ENCODE measurements at places on chromosomes 4 and X.

- DNase-seq, result no peak
These were observed 23.3 kb downstream of the ARHGAP24 start for GRCh38 chr4:85498068-85498733.

- DNase-seq, result no peak
These were observed 70.8 kb upstream of the IL15 start for GRCh38 chr4:141565379-141566089.

DNA sequence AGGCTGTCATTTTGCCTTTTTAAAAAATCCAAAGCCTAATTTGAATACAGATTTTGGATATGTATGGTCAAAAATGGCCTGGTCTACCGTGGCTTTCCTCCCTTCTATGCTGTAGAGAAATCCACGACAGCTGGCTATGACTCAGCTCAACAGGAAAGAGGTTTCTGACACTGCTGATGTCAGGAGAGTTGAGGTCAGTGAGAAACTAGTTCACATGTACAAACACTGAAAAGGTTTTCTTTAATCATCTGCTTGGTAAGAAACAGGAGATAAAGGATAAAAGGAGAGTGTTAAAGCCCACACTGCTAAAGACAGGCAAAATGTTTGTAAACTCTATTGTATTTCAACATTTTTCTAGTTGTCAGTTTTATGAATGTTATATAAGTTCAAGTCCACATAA is 113.9 kb downstream of the NYX start:
- peak; percentile 9 for DNase-seq

DNA sequence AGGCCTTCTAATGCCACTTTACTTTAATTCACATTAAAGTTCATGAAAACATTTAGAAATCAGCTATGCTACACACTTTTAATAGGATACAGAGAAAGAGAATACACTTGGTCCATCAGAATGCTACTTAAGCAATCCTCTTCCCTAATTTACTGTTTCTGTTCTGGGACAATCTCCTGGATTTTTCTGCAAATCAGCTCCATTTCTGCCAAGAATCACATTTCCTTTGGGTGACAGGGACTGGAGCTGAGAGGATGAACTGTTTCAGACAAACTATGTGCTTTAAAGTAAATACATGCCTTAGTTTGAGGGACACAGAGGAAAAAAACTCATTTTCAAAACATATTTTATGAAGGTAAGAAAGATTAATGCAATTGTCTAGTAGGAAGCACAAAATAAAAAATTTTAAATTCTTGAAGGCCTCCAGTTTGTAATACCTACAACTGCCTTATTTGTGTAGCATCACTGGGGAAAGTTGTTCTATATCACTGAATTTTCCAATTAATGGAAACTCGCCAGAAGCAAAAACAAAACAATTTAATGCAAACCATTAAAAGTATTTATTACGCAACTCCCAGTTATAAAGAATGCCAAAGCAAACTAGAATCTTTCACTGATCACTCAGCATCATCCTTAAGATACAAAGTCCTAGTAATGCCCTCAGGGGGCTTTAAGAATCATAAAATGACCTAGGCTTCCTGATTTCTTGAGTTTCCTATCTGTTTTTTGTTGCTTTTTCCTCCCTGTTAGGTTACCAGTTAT is 36.3 kb downstream of the BCLAF3 start:
- DNase-seq, result no peak

DNA sequence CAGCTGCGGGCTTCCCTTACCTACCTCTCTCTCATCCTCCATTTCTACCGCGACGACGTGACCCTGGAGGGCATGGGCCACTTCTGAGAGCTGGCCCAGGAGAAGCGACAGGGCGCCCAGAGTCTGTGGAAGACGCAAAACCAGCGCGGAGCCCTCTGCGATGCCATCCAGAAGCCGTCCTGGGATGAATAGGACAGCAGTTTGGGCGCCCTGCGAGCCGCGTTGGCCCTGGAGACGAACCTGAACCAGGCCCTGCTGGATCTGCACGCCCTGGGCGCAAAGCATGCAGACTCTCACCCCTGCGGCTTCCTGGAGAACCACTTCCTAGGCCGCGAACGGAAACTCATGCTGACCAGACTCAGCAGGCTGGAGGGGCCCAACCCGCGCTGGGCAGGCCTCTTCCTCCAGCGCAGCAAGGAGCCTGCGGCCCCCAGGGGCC is 52.7 kb upstream of the TMPRSS11F start:
- no peak for DNase-seq

- no peak for DNase-seq
These were observed 294.8 kb downstream of the TENM3 start for GRCh38 chr4:182538031-182538430.

DNA sequence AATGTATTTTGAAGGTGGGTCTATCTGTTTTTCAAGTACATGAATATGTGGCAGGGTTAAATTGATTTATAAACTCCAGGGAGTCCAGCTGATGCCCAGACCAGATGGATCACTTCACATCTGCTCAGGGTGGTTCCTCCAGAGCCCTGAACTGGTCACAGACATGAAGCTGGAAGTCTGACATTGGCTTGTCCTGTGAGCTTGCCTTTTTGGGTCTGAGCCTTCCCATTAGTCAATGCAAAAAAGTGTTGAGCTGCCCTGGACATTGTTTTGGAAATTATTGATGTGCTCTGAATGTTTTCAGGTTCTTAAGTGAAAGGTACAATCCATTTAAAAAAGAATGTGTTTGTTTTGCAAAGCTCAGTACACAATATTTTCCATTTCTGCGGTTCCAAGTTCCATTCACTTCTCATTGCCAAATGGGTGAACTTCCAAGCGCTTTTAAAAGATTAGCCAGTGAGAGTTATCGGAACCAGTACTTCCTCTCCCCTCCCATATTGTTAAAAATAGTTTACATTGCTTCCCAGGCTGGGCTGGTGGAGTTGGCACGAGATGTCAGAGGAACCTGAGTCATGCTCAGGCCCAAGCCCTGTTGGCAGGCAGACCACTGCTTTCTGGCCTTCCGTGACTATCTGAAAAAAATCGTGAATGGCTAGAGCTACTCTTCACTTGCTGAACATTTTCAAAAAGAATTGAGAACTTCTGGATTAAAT is 52.1 kb downstream of the PDGFRA start:
- no peak for DNase-seq

DNA sequence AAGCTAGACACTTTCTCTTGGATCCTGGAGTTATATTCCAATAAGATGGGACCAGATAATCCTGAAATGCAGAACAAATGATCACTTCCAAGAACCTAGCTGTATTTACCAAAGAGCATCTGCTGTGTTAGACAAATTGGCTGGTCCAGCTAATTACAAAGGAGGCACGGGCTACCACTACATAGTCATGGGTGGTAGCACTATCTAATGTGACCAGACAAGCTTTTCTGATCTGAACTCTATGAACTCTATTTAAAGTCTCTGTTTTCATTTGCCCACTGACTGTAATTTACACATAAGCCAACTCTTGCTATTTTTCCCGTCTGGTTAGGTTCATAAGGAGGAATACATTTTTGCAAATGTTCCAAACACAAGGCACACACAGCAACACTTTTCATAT is 34.6 kb downstream of the LNX1 start:
- no peak for DNase-seq

DNA sequence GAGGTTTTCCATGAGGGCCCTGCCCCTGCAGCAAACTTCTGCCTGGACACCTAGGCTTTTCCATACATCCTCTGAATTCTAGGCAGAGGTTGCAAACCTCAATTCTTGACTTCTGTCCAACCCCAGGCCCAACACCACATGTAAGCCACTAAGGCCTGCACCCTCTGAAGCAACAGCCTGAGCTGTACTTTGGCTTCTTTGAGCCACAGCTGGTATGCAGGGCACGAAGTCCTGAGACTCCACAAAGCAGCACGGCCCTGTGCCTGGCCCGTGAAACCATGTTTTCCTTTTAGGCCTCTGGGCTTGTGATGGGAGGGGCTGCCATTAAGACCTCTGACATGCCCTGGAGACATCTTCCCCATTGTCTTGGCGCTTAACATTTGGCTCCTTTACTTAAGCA is 728.4 kb upstream of the FTHL17 start:
- no peak for DNase-seq

GRCh38 chrX:80876877-80877276 is 67.2 kb upstream of the BRWD3 start:
- DNase-seq, result no peak

GRCh38 chr4:170089668-170090351 is at the start of gene AADAT:
Gene AADAT, minus strand, starts transcription at chr4:170089956. Its CDS starts 266 bp downstream, at chr4:170089690.
- no peak for DNase-seq

GRCh38 chr4:56118055-56118454 is 169.3 kb downstream of the CEP135 start:
- DNase-seq, result no peak

- no peak for DNase-seq
These were observed 460.6 kb downstream of the IDS start for GRCh38 chrX:149044471-149044870.

DNA sequence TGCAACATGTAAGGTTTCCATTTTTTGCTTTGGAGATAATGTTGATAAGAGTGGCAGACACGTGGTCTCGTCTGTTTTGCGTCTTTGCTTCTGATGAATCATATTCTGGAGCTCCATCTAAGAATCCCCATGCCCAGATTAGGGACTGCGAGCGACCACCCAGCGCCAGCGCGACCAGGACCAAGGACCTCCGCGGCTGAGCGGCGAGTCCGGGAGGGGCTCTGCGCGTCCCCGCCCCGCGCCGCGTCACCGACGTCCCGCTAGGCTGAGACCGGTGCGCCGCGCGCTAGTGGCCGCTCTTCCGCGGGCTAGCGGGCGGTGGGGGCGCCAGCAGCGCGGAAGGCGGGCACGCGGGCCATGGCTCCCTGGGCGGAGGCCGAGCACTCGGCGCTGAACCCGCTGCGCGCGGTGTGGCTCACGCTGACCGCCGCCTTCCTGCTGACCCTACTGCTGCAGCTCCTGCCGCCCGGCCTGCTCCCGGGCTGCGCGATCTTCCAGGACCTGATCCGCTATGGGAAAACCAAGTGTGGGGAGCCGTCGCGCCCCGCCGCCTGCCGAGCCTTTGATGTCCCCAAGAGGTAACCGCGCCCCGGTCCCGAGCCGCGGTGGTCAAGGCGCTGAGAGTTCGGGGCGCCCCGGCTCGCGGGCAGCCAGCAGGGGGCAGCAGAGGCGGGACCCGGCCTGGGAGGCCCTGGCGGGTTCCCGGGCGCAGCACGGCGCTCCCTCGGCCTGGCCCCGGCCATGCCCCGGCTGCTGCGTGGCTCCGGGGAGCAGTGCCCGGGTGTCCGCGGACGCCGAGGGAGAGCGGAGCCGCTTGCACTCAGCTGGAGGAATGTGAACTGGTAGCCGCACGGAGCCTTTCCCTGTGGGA is at the start of gene SRD5A3:
TSS of gene SRD5A3 (plus strand) at position 263 of the 871 bp plus-strand sequence. CDS start at position 358, 95 bp downstream.
- peak; percentile 67 for DNase-seq

- no peak for DNase-seq
These were observed 2.4 kb downstream of the CXCR3 start for GRCh38 chrX:71615954-71616353.

DNA sequence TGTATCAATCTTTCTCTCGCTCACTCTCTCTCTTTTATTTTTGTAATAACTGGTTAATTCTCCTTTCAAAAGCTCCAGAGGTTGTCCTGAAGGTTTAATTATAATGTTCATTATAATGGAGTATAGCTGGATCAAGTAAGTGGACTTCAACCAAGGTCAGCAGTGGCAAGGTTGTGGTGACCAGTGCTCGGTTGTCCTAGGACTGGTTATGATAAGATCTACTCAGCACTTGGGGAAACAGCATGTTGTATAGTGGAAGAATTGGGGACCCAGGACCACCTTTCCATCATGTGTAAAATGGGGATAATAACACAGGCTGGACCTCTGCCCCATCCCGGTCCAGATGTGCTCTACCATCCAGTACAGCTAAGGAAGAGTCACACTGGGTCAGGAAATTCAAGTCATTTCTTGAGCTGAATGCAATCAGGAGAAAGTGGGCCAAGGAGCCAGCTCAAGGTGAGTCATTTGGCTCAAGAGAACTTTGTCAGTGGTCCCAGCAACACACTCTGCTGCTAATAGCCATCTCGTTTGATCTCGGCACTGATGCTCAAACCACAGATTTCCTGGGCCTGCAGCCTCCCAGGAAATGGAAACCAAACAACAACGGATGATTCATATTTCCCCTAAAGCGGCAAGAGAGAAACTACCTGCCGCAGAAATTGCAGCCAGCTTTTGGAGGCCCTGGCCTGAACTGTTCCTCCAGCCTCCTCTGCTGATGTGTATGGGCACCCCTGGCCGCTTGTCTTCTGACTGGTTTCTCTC is 123.6 kb upstream of the RBPJ start:
- DNase-seq, result peak; percentile 24

DNA sequence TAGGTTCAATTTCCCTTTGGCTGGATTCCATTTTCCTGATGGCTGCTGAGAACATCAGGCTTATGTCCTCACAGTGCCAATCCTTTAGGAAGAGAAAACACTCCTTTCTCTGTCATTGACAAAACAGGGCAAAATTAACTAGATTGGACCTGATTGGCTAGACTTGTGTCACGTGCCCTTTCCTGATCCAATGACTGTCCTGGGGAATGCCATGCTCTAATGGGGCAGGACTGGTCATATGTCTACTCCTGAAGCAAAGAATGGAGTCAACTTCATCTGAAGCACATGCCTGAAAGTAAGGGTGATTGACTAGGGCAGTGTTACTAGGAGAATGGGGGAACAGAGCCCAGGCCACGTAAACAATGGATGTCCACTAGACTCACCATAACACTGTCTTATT is 220.4 kb downstream of the KDR start:
- DNase-seq, result no peak

GRCh38 chr4:143337600-143338287 is 1.1 kb downstream of the GAB1 start:
- no peak for DNase-seq

DNA sequence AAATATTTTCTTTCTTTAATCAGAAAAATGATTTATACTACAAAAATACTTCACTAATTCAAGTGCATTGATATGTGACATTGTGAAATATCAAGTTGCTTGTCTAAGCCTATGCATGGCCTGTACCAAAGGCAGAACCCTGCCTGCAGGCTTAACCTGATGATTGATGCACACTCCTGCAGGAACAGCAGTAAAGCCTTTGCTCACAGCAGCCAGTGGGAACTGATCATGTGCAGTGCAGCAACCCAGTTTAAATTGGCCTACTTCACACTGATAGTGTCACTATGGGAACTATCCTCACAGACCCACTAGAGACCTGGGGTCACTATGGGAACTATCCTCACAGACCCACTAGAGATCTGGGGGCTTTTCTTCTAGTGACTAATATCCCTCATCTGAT is 603.8 kb downstream of the RAPGEF2 start:
- DNase-seq, result no peak

GRCh38 chr4:182268966-182269365 is 25.8 kb downstream of the TENM3 start:
- no peak for DNase-seq

GRCh38 chr4:77354550-77354949 is 197.5 kb downstream of the CCNG2 start:
- no peak for DNase-seq

- DNase-seq, result no peak
These were observed 51.9 kb downstream of the ARX start for GRCh38 chrX:24963823-24964222.

GRCh38 chr4:71251261-71251660 is 87.6 kb upstream of the SLC4A4 start:
- DNase-seq, result no peak

- no peak for DNase-seq
These were observed 118.1 kb upstream of the EMCN start for GRCh38 chr4:100635899-100636298.

- DNase-seq, result peak; percentile 33
These were observed 761 bp downstream of the FGFRL1 start for GRCh38 chr4:1012034-1012739.
